ENCODE measurements at places on chromosomes 5 and 9.

GRCh38 chr9:15426019-15426418, 3.3 kb downstream of the SNAPC3 start:
- no peak for DNase-seq

DNA sequence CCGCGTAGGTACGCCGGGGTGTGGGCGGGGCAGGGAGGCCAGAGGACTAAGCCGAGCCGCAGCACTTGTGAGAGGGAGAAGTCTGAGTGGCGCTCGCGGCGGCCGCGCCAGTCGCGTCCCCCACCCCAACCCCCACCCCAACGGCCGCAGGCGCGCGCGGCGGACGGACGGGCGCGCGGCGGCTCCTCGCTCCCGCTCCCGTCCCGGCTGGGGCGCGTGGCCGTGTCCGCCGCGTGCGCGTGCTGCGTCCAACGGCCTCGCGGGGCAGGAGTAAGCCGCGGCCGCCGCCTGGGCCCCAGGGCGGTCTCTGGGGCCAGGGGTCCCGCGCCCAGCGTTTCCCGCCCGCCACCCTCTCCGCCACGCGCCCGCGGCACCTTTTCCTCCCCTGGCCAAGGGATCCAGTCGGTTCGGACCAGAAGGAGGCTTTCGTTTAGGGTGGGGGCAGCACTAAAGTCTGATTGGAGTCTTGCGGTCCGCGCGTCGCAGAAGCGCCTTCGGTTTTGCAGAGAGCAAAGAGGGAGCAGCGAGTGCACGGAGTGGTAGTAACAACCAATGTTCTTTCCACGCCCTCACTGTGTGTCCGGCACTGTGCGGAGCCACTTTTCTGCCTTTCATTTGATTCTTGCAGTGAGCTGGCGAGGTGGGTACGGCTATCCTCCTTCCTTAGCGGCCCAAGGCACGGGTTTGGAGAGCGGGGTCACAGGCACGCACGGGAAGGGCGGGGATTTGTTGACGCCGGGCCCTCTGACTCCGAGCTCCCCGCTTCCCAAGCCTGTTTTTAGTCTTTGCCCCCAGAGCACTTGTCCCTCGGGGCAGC, 483 bp downstream of the G3BP1 start:
- peak; percentile 20 for DNase-seq

- no peak for DNase-seq
These were observed 6.0 kb upstream of the ESM1 start for GRCh38 chr5:54991416-54991815.

DNA sequence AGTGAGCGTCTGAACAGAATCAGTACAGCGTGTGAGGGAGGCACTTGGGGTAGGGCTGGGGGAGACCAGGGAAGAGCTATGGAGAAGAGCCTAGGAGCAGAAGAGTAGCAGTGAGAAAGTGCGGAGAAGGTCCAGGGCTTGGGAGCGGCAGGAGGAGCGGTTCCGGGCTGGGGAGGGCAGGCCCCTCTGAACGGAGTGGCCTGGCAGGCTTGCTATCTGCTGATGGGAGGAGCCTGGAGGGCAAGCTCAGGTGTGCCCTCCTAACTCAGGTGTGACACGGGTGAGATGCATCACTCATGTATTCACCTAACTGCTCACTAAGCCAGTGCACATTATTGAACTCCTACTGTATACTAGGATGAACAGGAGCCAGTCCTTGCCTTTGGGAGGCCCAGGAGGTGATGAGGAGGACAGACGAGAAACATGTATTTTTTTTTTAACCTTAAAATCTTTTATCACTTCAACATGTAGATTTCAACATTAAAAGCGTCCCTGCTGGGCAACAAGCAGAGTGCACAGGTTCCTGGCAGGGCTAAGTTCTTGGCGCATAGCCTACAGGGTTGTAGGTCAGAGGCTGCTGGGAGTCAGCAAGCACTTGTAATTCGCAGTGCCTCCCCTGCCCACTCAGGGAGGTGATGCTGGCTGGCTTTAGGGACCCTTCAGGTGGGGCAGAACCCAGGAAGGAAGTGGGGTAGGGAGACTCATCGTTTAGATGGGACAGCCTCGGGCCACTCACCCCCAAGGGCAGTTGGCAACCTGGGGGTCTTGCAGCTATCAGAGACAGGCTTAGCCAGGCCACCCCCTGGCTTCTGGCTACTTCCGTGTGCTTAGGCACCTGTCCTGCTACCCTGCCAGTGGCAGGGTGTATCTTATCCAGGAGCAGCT, 55.5 kb downstream of the TMOD1 start:
- DNase-seq, result no peak

- DNase-seq, result no peak
These were observed 45.4 kb downstream of the MARCHF11 start for GRCh38 chr5:16134204-16134603.

GRCh38 chr9:35350212-35350611, 139.7 kb upstream of the RUSC2 start:
- DNase-seq, result no peak

DNA sequence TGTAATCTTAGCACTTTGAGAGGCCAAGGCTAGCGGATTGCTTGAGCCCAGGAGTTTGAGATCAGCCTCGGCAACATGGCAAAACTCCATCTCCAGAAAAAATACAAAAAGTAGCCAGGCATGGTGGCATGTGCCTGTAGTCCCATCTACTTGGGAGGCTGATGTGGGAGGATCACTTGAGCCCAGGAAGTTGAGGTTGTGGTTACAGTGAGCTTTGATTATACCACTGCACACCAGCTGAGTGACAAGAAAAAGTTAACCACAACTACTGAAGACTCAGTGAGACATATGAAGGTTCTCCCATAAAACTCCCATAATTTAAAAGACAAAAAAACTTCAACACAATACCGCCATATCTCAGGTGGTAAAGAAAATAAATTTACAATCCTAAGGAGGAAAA, 98.0 kb downstream of the NR6A1 start:
- DNase-seq, result no peak

DNA sequence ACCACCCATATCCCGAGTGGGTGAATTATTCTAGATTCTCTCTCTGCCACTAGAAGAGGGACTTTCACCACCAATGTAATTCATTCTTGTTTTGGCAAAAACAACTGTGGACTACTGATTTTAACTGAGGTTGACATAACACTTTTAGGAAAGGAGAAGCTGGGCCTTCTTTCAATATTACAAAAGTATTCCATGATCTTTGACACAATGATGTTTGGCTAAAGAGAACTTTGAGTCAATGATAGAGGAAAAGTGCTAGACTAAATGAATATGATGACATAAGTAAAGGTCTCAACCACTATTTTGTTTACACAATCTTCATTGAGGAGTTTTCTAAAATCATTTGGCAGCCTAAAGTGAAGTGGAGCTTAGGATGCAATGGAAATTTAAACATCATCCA, 336.9 kb upstream of the PDE4D start:
- no peak for DNase-seq

- DNase-seq, result peak; percentile 22
These were observed 49.9 kb upstream of the GARNL3 start for GRCh38 chr9:127214421-127215267.

GRCh38 chr5:131637694-131638093, 2.7 kb upstream of the RAPGEF6 start:
- no peak for DNase-seq

DNA sequence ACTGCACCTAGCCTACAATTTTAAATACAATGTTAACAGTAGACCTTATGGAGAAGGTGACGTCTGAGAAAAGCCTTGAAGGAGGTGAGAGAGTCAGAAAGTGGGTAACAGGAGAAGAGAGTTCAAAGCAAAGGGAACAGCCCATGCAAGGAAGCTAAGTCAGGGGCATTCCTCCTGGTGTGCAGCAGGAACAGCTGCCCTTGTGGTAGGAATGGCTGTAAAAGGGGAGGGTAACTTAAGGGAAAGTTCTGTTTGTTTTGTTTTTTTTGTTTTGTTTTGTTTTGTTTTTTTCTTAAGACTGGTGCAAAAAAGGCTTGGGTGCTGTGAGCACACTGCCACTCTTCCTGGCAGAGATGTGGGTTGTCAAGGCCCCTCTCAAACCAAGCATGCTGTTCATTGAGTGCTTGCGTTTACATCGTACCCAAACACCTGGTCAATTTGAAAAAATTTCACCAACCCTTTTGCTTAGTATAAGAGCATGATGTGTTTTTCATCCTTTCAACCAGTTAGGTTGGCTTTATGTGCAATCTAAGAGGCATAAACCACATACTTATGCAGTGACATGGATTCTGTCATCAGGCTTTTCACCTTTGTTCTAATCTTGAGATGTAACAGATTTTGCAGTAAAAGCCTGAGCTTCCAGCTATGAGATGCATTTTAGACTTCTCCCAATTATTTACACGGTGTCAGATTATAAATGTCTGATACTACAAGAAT, 279.7 kb downstream of the GLIS3 start:
- no peak for DNase-seq

- no peak for DNase-seq
These were observed 21.0 kb upstream of the NPR3 start for GRCh38 chr5:32690153-32690552.

DNA sequence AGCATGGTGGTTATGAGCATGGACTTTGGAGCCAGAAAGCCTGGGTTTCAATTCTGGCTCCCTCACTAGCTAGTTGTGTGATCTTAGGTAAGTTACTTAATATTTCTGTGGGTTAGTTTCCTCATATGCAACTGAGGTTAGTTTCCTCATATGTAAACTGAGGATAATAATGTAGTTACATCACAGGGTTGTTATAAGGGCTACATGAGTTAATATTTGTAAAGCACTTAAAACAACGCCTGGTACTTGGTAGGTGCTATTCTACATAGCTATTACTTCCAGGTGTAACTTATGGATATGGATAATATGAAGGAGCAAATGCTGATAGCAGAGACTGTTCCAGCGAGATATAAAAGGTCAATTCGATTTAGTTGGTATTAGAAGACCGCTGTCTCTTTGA, 69.4 kb upstream of the POU5F2 start:
- no peak for DNase-seq

DNA sequence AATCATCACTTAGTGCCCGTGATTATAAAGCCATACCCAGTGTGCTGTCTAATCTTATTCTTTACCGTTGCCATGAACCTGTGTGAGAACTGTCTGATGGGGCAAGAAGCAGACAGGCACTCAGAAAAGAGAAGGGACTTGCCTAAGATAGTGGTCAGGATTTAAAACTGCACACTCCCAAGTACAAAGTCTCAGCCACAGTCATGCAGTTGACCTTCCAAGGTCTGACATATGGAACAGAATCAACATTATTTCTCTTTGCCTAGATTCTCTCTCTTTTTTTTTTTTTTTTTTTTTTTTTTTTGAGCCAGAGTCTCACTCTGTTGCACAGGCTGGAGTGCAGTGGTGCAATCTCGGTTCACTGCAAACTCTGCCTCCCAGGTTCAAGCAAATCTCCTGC, 1.9 kb upstream of the PPP2CA start:
- DNase-seq, result no peak

- no peak for DNase-seq
These were observed 71.9 kb downstream of the SMIM23 start for GRCh38 chr5:171857489-171857876.

GRCh38 chr5:54313311-54314270, 3.2 kb upstream of the ARL15 start:
- DNase-seq, result no peak

DNA sequence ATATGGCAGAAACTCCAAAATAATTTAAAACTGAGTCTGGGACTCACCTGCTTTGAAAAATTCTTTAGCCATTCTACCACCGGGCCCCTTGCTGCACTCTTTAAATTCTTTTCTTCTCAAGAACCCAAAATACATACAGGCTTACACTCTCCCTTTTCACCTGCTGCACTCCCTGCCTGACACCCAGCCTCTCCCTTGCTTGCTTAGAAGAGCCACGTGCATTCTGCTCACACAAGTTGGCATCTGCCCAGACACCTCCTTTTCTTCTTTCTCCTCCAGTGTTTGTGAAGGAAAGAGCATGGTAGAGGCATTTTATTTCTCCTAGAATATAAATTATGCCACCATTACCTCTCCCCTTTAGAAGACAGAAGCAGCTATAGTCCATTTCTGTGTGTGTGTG, 39.0 kb upstream of the AOPEP start:
- DNase-seq, result no peak

DNA sequence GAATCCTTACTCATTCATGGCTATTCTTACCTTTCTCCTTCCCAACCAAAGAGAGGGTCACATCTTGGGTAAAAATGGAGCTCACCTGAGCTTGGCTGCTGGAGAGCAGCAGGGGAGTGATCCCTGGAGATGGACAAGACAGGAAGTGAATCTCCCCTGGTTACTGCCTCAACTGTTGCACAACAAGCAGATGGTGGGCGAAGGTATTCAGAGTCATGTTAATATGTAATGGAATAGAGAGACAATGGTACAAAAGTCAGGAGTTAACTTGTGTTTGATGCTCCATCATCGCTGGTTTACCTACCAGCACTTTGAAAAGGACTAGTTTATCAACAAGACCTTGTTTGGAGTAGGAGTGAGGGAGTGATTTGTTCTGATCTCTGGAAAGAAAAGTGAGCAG, 13.0 kb upstream of the PLPP1 start:
- no peak for DNase-seq

DNA sequence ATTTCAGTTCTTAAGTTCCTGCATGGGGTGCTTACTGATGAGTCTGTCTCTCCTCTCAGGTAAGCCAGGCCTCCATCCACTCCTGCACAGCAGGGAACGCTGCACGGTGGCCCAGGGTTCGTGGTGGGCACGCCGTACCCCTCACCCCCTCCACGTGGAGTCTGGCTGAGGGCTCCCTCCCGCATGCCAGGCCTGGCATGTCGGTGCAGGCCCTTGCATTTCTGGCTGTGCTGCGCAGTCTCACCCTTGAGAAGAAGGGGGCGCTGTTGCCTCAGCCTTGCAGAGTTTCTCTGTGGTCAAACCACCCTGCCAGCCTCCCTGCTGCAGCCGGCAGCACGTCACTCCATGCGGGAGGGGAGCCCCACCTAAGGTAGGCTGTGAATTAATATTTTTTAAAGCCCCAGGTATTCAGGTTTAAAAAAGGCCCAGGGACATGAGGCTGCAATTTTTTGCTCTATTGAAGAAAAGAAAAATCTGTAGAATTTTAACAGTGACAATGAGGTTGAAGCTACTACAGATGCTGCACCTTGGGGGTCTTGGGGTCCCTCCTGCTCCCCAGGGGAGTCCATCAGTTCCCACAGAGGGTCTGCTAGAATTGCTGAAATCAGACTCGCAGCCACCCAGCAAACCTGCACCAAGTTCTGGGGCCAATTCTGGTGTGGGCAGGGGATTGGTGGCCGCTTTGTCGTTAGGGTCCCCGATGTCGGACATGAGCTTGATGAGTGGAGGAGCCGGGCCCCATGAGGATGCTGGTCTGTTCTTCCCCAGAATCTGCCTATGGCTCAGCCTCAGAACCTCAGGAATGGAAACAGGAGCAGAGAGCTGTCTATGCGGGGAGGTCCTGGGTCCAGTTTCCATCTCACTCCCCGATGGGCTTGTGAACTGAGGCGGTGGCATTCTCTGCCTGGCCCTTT, 52.6 kb downstream of the TENT4A start:
- peak; percentile 27 for DNase-seq

DNA sequence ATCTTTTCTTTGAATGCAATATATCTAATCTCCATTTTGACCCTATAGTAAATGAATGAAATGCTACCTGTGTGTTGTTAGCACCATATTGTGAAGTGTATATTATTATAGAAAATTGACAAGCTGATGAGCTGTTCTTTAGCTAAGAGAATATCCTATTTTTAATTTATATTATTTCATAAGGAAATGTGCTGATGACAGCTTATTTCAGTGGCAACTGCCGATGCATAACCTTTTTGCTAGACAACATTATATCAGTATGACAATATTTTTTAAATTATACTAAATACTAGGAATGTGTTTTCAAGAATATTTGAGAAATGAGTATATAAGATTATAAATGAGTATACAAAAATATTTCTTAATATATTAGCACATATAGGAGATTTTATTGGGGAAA, 573.1 kb downstream of the ZNF608 start:
- DNase-seq, result no peak

- peak; percentile 11 for DNase-seq
These were observed 44.8 kb downstream of the PARP8 start for GRCh38 chr5:50711280-50711679.

- DNase-seq, result no peak
These were observed 1.3 kb downstream of the SHC3 start for GRCh38 chr9:89177012-89177943.

Measured in activated CD4-positive, CD25-positive, alpha-beta regulatory T cell (primary cell).